Activated T-cell treated with anti-CD3 and anti-CD28 coated beads for 1 hour (primary cell): ENCODE measurements at places on chromosomes 2 and 18.

DNA sequence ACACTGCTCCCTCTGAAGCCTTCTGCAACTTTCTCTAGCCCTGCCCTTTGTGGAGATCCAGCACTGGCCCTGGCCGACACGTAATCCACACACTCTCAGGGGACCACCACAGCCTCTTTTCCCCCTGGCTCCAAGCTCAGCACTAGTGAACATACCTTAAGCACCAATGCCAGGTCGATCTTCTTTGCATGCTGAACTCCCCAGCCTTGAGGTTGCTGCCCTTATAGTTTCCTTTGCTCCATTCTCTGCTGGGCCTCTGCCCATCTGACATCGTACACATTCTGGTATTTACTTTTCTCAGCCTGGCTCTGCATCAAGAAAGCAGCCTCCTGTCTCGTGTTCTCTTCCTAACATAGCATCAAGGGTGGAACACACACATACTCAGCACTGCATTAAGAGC lies 361.5 kb downstream of the LPIN1 start:
- no peak for DNase-seq

DNA sequence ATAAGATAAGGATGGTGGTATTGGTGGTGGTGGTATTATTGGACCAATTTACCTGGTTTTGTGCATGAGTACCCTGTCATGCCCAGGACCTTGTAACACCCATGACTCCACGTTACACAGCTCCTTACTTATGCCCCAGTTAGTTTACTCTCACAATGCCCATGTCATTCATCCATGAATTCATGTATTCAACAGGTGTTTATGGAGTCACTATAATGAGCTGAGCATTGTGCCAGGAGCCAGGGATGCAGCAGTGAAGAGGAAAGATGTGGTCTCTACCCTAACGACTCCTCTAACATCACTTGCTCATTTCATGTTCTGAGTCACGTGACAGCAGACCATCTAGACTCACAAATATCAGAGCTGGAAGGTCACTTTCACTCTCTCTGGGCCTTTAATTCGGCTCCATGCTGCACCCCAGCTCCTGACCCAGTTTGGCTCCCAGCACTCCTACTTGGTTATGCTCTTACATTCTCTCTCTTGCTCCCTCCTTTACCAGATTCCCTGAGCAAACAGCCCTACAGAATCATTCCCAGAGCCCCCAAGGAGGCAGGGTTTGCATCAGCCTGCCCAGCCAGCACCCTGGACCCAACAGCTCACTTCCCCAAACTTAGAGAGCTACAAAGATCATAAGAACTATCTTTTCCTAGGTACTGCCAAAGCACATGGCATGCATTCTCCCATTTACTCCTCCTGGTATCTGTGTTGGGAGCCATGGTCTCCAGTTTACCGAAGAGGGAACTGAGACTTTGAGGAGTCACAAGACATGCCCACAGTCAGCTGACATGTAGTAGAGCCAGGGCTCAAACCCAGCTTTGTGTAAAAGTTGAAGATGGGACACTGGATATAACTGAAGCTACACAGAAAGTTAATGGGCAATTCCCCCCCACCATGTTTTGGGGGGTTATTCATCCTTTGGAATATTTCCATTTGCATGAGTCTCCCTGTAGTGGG lies 449.9 kb downstream of the LRATD1 start:
- DNase-seq, result no peak

- no peak for DNase-seq
These were observed 41.4 kb downstream of the ATP6V1C2 start for GRCh38 chr2:10762651-10763460.

DNA sequence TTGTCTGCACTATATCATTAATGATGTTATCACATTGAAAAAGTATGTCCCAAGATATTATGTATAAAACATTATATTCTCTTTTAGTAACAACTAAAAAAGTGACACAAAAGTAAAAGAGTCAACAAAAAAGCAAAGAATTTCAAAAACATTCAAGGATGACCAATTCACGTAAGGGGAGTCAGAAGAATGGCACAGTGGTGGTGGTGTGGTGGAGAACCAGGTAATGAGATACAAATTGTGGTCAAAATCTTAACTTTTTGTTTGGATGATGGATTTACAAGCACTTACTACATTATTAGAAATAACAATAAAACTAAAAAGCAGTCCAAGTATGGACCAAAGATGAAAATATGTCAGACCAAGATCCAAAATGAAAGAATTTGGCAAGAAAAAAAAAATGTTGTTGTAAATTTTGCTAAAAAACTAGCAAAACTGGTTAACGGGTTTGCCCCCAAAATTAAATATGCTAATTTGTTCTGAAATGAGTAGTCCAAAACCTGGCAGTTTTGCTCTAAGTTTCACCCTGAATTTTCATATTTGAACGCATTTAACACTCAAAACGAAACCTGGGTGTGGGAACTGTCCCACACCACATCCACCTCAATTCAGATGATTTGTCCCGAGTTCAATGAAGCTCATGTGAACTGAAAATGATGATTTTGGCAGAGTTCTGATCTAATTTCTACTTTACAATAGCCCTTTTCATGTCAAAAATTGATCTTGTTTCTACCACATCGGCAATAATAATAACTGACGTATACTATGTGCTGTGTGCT lies 135.8 kb downstream of the IKZF2 start:
- DNase-seq, result no peak
